K562 (cell line): ENCODE measurements at places on chromosomes 13 and 19. TPM values are rescaled to one million over a fixed set of nuclear protein-coding genes. Genes with fewer than 3 reads are reported as not detected.

DNA sequence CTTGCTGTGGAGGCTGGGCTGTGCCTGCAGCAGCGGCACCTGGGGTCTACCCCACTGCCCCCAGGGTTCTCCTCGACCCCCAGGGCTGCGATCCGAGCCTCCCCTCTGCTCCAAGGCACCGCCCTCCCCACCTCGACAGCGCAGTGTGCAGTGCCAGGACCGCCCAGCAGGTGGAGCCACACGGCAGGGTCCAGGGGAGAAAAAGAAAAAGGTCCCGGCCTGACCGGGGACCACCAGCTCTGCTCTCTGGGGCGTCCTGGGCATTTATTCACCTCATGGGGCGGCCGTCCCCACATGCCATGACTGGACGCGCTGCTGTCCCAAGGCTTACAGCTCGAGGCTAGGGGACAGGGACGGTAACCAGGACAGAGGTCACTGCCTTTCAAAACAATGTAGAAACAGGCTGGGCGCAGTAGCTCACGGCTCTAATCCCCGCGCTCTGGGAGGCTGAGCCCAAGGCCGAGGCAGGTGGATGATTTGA lies 10.6 kb downstream of the REXO1 start:
- DNase-seq, result peak; percentile 73

DNA sequence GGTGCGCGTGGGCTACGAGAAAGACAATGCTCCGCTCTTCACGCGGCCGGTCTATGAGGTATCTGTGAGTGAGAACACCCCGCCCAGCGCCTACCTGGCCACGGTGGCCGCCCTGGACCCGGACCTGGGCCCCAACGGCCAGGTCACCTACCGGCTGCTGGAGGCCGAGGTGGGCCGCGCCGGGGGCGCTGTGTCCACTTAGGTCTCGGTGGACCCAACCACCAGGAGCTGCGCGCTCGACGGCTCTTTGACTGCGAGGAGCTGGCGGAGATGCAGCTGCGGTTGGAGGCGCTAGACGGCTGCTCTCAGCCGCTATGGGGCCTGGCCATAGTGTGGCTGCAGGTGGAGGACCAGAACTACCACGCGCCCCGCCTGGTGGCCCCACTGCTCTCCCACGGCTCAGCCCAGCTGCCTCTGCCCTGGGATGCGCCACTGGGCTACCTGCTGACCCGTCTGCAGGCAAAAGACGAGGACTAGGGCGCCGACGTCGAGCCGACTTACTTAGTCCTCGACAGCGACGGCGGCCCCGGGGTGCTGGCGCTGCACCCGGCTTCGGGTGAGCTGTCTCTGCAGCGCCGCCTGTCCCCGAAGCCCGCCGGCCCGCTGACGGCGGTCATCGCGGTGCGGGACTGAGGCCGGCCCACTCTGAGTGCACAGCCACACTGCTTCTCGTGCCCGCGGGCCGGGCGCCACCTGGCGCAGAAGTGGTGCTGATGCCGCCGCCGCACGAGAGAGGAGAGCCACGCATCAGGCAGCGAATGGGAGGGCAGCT lies 173.0 kb downstream of the OLFM4 start:
- no peak for DNase-seq

- DNase-seq, result no peak
Observed at GRCh38 chr19:5824751-5825150, 14.8 kb downstream of the FUT6 start.

GRCh38 chr19:6997679-6998445 lies 23.4 kb downstream of the MBD3L2B start:
- DNase-seq, result no peak

The RDH8 gene
- not detected in 2 replicates for total RNA-seq

The KIR2DL4 gene
- not detected in 2 replicates for total RNA-seq

- no peak for DNase-seq
Observed at GRCh38 chr13:44726214-44726613, 150.1 kb upstream of the TSC22D1 start.

DNA sequence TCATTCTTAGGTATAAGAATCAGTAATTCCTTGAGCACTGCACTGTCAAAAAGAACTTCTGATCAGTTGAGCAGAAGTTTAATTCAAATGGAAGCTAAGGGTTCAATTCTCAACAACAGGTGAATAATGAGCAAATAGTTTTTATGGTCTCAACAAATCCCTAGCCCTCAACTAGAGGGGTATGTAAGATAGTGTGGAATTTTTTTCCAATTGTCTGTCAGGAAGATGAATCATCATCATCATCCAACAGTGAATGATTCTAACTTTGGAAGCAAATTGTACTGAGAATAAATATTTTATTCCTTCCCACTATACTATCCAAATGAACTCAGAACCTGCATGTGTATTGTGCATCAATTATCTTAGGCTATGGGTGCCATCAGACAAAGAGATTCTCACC lies 372.7 kb downstream of the ENOX1 start:
- DNase-seq, result no peak

- DNase-seq, result no peak
Observed at GRCh38 chr13:67063036-67063435, 167.1 kb downstream of the PCDH9 start.

The ZNF530 gene
- total RNA-seq, result 3.5 and 4.0 TPM in 2 replicates

DNA sequence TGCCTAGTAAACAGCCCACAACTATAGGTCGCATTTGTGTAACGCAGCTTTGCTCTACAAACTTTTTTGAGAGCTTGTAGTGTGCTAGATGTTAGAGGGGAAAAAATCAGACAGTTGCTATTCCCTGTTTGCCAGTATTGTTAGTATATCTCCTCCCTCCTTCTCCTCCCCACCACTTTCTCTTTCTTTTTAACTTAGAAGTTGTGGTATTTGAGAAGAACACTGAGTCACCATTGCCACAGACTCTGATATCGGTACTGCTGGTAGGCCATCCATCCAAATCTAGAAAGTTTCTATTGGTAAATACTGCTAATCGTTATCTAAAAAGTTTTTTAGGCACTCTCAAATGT lies 666 bp downstream of the POMP start:
- DNase-seq, result no peak

DNA sequence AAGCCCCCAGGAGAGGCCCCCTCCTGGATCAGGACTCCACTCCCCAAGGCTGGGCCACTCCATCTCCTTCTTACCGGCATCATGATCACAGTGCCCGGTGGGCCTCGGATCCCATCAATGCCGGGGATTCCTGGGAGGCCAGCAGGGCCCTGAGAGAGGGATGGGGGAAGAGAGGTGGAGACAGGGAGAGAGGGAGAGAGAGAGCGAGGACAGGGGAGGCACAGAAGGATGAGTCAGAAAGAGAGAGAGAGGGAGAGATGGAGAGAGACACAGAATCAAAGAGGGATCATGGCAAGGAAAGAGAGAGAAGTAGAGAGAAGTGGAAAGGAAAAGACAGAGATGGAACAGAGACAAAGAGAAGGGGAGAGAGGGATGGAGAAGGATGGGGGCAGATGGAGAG lies 13.8 kb downstream of the COL5A3 start:
- DNase-seq, result no peak

DNA sequence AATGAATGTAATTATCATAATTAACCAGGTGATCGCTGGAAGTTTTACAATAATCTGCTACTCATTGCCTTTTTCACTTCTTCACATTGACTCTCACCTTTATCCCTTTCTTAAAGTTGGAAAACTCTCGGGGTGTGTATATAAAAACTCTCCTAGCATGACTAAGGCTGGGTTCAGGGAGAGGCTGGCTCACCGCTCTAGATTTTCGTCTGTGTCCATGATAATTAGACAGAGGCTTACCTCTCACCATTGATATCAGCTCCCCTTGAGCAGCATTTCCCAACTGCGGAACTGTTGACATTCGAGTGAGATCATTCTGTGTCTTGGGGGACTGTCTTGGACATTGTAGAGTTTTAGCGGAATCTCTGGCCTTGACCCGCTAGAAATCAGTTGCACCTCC lies 39.4 kb downstream of the NFIX start:
- DNase-seq, result no peak

- DNase-seq, result no peak
Observed at GRCh38 chr19:19644054-19644388, 564 bp upstream of the GMIP start.

- DNase-seq, result no peak
Observed at GRCh38 chr13:27965740-27966640, 3.1 kb downstream of the CDX2 start.

The PSMD8 gene
- total RNA-seq, result 304 and 317 TPM in 2 replicates

The SLC1A6 gene
- total RNA-seq, result not detected in 2 replicates

The CYP4F2 gene
- total RNA-seq, result 0.22 and 0.51 TPM in 2 replicates

DNA sequence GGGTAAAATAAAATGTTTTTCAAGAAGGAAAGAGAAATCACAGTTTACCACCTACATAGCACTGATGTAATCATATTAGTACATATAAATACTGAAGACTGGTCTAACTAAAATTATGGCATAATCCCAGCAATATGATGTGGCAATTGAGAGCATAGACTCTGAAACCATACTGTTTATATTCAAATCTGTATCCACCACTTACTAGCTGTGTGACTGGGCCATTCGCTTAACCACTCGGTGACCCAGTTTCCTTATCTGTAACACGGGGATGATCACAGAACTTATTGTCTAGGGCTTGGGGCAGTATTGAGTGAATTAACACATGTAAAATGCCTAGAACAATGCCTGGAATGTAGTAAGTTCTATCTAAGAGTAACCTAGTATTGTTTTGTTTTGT lies 13.1 kb upstream of the GTF3A start:
- no peak for DNase-seq

The NKPD1 gene
- total RNA-seq, result 0.04 TPM in 2 replicates

The FSD1 gene
- 1.4 and 1.5 TPM in 2 replicates for total RNA-seq

The POGLUT2 gene
- total RNA-seq, result 9.7 and 10.6 TPM in 2 replicates

- peak; percentile 100 for DNase-seq
Observed at GRCh38 chr19:17539238-17540117, 16.0 kb upstream of the COLGALT1 start.

GRCh38 chr13:101455863-101456262 lies 3.4 kb downstream of the ITGBL1 start:
- no peak for DNase-seq
